ENCODE measurements at places on chromosomes 7 and 10.
A peak's percentile ranks its signal among the peaks of the same experiment; 100 is the strongest.

DNA sequence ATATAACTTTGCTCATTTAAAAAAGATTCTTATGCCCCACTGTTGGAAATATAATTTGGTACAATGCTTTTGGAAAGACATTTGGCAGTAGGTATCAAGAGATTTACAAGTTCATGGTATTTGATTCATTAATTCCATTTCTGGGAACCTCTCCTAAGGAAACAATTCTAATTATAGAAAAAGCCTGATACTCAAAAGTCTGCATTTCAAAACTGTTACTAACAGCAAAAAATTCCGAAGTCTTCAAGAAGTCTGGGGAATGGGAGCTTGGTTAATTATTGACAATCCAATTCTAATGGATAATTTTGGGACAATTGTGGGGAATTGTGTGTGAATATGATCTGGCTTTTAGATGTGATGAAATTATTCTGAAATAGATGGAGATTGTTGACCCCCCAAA is 59.6 kb downstream of the HDAC9 start:
- no peak for DNase-seq

DNA sequence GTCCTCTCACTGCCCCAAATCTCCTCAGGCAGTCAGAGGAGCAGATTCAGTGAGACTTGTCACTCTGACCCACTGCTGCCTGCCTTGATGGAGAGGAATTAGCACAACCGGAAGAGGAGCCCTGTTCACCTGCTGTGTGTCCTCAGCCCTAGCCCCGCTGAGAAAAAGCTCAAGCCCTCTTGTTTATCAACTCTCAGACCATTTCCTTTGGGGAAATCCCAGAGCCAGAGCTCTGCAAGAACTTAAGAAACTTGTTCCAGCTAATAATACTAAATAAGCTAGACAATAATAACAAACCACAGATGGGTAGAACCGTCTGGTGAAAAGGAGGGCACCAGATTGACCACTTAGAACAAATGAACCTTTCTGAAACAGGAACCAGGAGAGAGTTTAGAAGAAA is 37.7 kb upstream of the ITGB1 start:
- no peak for DNase-seq

GRCh38 chr7:100374601-100375000 is 1.3 kb downstream of the PILRA start:
- no peak for DNase-seq

- no peak for DNase-seq
Observed at GRCh38 chr7:149713061-149713730, 60.2 kb downstream of the ZNF467 start.

DNA sequence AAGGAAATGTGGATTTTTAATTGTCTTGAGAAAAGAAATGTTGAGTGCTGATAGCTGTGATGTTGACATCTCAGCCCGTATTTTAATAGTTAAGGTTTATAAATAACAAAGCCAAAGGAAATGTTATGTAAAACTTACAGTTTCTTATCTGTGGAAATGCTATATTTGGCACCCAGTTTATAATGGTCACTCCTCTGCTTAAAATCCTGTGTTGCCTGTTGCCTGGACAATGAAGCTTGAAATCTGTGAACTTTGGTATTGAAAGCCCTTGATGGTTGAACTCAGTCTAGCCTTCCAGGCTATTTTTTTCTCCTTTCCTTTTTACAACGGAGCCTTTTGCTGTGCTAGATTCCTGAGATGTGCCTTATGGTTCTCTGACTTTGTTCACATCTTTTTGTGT is 46.5 kb downstream of the MCU start:
- peak; percentile 73 for DNase-seq

DNA sequence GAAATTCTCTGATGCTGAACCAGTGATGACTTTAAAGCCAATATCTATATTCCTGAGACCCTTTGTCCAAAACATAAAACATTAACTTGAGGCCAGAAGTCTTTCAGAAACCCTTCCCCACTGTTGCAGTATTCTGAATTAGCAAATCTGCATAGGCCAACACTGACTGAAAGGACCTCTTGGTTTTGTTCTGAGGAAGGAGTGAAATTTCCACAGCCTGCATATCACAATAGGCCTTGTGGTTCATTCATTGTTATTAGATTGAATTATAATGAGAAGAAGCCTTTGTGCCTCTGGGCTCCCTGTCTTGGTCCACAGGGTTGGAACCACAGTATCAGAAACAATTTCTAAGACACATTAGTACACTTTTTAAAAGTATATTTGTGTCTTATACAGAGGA is 90.3 kb downstream of the CCNY start:
- DNase-seq, result no peak

DNA sequence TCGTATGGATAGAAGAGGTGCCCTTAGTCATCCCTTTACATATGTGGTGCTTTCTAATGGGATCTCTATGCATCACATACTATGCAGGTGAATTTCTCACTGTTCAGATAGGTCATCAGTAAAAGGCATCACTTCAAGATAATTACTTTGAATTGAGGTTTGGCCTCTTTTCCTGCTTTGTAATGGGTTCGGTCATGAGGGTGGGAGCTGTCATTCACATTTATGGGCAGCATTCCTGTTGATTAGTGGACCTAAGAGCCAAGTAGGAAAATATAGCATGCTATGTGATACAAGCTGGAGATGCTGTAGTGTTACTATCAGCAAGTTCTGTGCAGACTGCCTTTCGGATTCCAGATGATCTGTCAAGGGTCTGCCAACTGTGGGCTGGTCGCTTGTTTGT is 156.3 kb downstream of the LCOR start:
- DNase-seq, result peak; percentile 69

DNA sequence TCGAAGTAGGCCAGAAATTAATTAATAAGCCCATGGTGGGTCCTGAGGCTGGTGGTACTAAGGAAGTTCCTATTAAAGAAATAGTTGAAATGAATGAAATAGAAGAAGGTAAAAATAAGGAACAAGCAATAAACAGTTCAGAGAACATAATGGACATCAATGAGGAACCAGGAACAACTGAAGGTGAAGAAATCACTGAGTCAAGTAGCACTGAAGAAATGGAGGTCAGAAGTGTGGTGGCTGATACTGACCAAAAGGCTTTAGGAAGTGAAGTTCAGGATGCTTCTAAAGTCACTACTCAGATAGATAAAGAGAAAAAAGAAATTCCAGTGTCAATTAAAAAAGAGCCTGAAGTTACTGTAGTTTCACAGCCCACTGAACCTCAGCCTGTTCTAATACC is 36.0 kb downstream of the SLK start:
- no peak for DNase-seq

DNA sequence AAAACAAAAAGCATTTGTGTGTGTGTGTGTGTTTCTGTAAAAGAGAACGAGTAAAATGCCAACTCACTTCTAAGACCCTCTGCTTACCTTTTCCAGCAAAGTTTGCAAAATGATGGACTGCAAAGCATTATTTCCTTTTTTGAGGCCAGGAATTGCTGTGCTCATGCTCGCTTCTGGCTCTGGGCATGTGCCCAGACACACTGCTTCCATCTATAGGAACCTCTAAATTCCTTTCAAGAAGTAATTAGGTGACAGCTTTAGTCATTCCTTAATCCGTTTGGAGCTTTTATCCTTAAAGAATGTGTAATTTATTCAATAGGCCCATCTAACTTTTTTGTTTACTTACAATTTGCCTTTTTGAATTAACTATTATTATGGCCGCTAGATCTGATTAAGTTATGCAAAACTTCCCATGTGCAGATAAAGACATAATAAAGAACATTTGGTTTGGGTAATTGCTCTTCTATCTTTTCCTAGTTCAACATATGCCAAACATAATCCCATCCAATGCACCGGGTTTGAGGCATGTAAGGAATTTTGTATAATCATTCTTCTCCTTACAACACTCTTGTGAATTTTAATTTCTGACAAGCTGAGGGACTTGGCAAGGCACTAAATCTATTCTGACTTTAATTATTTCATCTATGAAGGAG is 34.7 kb downstream of the A1CF start:
- DNase-seq, result no peak

- peak; percentile 8 for DNase-seq
Observed at GRCh38 chr7:30596014-30596641, 1.4 kb downstream of the GARS1 start.

- no peak for DNase-seq
Observed at GRCh38 chr10:93967756-93968155, 26.0 kb upstream of the PLCE1 start.

GRCh38 chr7:98178762-98179490 is 32.3 kb upstream of the BHLHA15 start:
- DNase-seq, result no peak

- no peak for DNase-seq
Observed at GRCh38 chr10:50422259-50422658, 170.9 kb upstream of the ASAH2 start.

- no peak for DNase-seq
Observed at GRCh38 chr10:124875596-124875995, 66.3 kb upstream of the ZRANB1 start.

- DNase-seq, result no peak
Observed at GRCh38 chr7:36107926-36108631, 45.0 kb upstream of the EEPD1 start.

DNA sequence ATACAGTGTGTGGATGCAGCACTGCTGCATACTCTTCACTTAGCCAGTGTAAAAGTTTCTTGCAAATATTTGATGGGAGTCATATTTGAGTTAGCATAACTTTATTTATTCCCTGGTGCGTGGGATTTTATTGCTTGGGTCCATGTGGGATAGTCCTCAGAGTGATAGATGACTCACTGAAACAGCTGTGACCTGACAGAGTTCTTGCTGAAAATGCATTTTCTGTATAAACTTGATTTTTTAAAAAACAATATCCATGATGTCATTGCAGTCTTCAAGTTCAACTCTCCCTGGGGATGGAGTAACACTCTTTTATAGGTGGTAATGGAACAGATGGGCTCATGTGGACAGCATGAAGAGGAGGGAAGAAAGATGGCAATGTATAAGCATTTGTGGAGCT is 310.0 kb downstream of the PPP1R3A start:
- DNase-seq, result no peak

- DNase-seq, result no peak
Observed at GRCh38 chr10:118820326-118821116, 65.8 kb upstream of the CACUL1 start.

GRCh38 chr10:76738991-76739390 is 898.6 kb downstream of the KCNMA1 start:
- no peak for DNase-seq

DNA sequence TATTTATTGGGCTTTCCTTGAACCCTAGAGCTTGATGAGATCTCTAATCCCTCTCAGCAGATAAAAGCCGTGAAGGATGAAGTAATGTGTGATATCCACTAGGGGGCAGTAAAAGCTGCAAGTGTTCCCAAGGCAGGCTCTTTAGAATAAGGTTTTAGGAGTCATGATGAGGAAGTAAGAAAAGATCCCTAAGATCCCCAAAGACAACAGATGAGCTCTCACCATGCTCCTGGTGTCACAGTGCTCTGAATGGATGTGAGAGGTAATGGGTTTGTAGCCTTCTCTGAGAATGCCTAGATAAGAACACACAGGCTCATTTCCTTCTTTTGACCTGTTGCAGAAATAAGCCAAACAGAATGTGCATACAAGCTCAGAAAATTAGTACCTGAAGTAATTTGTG is 70.4 kb upstream of the ITPRID1 start:
- DNase-seq, result peak; percentile 48

- DNase-seq, result no peak
Observed at GRCh38 chr7:99374111-99375064, at the start of gene ARPC1B. ARPC1B (plus strand) TSS chr7:99374730; CDS start chr7:99385715, 10,985 bp downstream.

DNA sequence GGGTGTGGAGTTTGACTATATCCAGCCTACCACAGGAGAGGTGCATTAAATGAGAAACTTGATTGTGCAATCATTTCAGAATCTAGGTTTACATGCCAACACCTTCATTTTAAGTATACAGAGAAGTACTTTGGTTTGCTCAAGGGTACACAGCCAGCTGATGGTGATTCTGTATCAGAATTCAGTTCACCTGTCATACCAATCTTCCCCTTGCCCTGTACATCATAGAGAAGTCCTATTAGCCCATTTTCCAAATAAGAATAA is 35.0 kb upstream of the PPP1R17 start:
- DNase-seq, result no peak

DNA sequence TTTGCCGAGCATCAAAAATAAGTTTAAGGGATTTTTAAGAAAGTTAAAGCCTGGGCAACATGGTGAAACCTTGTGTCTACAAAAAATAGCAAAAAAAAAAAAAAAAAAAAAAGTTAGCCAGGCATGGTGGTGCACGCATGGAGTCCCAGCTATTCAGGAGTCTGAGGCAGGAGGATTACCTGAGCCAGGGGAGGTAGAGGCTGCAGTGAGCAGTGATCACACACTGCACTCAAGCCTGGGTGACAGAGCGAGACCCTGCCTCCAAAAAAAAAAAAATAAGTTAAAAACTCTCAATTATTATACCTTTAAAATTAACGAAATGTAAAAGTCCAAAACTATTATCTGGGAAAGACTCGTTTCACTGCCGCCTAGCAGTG is 35.0 kb upstream of the DAGLB start:
- DNase-seq, result no peak

- no peak for DNase-seq
Observed at GRCh38 chr10:68171539-68172080, 60.3 kb downstream of the ATOH7 start.

GRCh38 chr10:132870426-132870825 is 71.9 kb downstream of the CFAP46 start:
- no peak for DNase-seq

- DNase-seq, result no peak
Observed at GRCh38 chr10:62309254-62309653, 40.6 kb upstream of the RTKN2 start.

GRCh38 chr7:106915873-106916272 is 50.8 kb downstream of the PIK3CG start:
- DNase-seq, result no peak

GRCh38 chr7:155394413-155394812 is 63.5 kb upstream of the EN2 start:
- DNase-seq, result no peak

GRCh38 chr7:23590529-23590928 is 6.7 kb upstream of the CCDC126 start:
- DNase-seq, result no peak

DNA sequence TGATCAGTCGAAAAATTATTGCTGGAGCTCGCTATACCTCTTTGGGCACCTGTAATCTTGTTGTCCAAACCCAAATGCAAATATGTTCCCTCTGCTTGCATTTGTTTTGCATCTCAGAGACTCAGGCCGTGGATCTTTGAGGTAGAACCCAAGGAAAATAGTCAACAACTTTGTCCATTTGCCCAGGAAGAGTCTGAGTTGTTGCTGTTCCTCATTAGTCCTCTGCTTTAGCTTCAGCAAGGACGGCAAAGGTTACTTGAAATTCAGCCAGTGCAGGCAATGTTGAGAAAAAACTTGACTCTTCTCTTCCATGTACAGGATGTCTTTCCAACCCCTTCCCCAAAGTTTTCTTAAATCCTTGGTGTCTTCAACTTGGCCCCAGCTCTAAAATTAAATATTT is 45.8 kb downstream of the PDK4 start:
- DNase-seq, result no peak

GRCh38 chr10:47184273-47184672 is 115.7 kb upstream of the GDF10 start:
- DNase-seq, result no peak

DNA sequence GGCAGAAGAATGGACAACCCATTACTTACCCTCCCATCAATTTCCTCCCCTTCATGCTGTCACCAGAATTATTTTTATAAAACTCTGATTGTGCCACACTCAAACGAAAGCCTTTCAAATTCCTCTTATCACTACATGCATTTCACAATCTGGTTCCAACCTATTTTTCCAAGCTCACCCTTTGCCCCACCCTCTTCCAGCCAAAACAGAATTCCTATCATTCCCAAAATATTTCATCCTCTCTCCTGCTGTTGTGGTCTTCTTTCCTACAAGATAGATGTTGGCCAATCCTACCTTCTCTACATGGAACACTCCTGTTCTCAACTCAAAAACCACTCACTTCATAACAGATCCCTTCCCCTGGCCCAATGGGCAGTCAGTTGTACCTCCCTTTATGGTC is 111.5 kb downstream of the ELAPOR2 start:
- DNase-seq, result no peak

- DNase-seq, result no peak
Observed at GRCh38 chr10:3074145-3074665, 6.9 kb downstream of the PFKP start.
